ENCODE measurements at places on chromosomes 12 and 14. TPM values are rescaled to one million over a fixed set of nuclear protein-coding genes. Genes with fewer than 3 reads are reported as not detected.

Gene FAM186B
- not detected for total RNA-seq

Gene TROAP
- 24.2 TPM for total RNA-seq

Gene OR6C76
- total RNA-seq: not detected

Gene SLC5A8
- not detected for total RNA-seq

Gene DRAM1
- 60.3 TPM for total RNA-seq

Gene GALC
- total RNA-seq: 9.2 TPM

Gene RNF212B
- total RNA-seq: not detected

Gene WNT5B
- 62.4 TPM for total RNA-seq

Gene FOXN4
- not detected for total RNA-seq

Gene TMEM132C
- total RNA-seq: not detected

Gene KLHL33
- total RNA-seq: 0.35 TPM

Gene TAS2R9
- not detected for total RNA-seq

Gene GPD1
- total RNA-seq: 0.18 TPM

Gene PYGL
- total RNA-seq: 101 TPM
